ENCODE measurements at places on chromosomes 6 and 20. TPM values are rescaled to one million over a fixed set of nuclear protein-coding genes. Genes with fewer than 3 reads are reported as not detected.
A peak's percentile ranks its signal among the peaks of the same experiment; 100 is the strongest.

DNA sequence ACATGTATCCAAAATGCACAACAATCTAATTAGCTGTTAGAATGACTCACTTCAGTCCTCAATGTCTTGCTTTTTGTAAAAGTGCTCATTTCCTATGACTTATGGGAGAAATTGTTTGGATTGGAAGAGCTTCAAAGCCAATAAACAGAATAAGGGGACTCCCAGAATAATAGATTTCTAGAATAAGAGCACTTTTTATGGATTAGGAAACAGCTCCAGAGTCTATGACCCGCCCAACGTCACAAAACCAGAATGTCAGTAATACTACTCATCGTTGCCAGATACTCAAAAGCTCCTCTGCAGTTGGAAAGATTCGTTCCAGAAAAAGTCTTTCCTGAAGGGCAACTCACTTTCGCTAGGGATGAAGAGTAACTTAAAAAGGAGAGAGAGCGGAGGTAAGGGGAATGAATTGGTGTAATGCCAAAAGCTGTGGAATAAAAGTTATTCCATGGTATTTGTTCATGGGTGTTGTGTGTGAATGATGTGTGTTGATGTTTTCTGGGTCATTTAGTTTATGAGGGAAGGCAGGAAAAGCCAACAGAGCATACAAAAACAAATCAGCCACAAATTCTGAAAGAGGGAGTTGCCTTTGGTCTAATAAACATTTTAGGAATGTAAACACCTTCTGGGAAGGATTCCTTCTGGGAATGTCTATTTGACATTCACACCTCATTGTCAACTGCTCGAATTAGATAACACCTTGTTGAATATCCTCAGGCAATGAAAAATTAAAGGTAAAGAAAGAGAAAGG, 64.6 kb downstream of the SYNE1 start:
- DNase-seq: peak; percentile 10

The SHLD1 gene
- 5.2 TPM for total RNA-seq

GRCh38 chr6:116497113-116497676, 14.2 kb upstream of the CALHM5 start:
- DNase-seq: no peak

GRCh38 chr6:36949636-36950035, 4.9 kb upstream of the PI16 start:
- no peak for DNase-seq

GRCh38 chr6:168122011-168122410, 43.0 kb upstream of the FRMD1 start:
- DNase-seq: no peak

- no peak for DNase-seq
Measured at GRCh38 chr6:5764401-5764955, 242.2 kb downstream of the NRN1 start.

DNA sequence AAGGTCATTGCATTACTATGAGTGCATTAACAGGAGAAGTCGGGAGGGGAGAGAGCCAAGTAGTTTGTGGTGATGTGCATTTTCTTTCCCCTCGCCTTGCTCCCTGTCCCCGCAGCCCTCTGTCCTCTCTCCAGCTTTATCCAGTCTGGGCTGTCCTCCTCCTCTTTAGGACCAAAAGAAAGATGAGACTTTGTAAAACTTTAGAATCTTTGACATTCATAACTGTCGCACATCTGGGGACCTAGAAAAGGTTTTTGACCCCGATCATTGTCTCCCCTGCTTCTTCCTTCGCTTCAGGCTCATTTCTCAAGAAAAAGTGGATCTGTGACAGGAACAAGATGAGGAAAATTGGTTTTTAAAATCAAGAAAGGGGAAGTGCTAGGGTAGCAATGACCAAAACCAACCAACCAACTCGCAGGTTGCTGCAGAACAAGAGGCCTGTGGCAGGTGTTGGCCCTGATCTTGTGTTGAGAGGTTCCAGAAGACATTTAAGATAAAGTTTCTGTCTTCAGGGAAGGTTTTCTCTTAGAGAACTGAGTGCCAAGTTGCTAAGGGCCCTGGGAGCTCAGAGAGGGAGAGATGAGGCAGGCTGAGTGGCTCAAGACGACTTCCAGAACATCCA, 17.6 kb downstream of the SYTL3 start:
- DNase-seq: no peak

GRCh38 chr20:59777331-59777725, 156.1 kb downstream of the SYCP2 start:
- DNase-seq: no peak

DNA sequence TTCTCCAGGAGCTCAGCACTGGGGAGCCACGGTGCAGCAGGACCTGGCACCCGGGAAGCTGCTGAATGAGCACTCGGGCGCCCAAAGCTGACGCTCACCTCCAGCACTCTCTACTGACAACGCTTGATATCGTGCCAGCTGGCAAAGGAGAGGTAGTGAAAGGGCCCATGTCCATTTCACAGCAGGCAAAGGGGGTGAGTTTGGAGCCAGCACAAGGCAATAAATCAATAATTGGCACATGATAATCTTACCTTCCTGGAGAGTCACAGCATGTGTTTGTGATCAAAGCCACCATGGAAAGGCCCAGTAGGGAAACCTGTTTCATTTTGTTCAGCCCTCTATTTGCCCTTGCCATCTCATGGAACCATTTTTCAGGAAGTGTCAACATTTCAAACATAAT, 23.3 kb upstream of the SMIM26 start:
- no peak for DNase-seq

GRCh38 chr6:35473850-35474130, 5.6 kb downstream of the RPL10A start:
- peak; percentile 40 for DNase-seq

DNA sequence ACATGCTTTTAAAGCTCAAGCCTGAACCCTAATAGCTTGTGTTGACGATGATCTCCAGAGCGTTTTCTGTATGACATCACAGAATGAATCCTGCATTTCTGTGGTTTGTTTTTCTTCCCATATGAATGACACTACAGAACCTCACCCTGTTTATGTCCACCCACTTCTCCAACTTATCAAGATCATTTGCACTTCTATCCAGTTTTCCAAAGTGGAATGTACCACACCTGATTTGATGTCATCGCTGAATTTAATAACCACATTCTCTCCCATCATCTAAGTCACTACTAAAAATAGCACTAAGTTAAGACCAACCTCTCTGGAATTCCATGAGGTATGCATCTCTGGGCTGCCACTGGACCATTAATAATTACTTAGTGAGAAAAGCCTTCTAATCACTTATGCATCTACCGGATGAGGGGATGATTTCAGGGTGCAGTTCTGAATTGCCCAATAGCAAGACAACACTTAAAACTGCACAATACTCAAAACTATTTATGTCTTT, 33.3 kb upstream of the CITED2 start:
- no peak for DNase-seq

- DNase-seq: no peak
Measured at GRCh38 chr6:88945415-88946008, 17.9 kb downstream of the RNGTT start.

The KCNK15 gene
- 0.19 TPM for total RNA-seq

The TNFAIP3 gene
- total RNA-seq: 4.4 TPM

GRCh38 chr20:40463171-40463570, 225.9 kb downstream of the MAFB start:
- DNase-seq: no peak

The NOTCH4 gene
- total RNA-seq: 3.5 TPM

The OOEP gene
- not detected for total RNA-seq

DNA sequence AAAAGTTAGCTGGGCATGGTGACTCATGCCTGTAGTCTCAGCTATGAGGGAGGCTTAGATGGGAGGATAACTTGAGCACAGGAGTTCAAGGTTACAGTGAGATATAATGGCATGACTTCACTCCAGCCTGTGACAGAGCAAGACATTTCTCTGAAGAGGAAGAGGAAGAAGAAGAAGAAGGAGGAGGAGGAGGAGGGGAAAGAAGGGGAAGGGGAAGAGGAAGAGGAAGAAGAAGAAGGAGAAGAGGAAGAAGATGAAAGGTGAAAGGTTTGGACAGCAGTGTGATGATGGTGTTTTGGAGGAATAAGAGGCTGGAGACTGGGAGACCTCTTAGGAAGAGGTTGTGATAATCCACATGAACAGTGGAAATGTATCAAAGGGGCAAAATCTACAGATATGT, 410.7 kb upstream of the JAG1 start:
- no peak for DNase-seq

All from GM23338 (cell line).